Progenitor cell of endocrine pancreas (in vitro differentiated cells): ENCODE measurements at places on chromosomes 1 and 21.

DNA sequence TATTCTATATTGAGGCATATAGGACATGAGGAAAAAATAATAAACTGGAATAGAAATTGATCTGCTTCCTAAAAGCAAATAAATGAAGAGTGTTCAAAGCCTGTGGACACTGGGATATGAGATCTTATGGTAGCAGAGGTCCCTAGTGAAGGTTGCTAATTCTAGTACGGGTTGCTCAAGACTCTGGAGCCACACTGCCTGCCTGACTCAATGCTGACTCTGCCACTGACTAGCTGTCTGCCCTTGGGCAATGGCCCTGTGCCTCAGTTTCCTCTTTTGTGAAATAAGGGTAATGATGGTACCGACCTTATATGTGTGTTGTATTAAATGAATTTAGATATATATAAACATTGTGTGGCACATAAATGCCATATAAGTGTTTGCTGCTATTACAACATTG is 59.0 kb upstream of the C1orf53 start:
- H3K4me1 ChIP-seq = no peaks in the 10 kb centered on the region
- H3K36me3 ChIP-seq = no peaks in the 10 kb centered on the region
- H3K27ac ChIP-seq = no peak overlapping the region
- DNase-seq = no peak

GRCh38 chr1:9724706-9725476 is 73.4 kb downstream of the PIK3CD start:
- no peaks in the 10 kb centered on the region for H3K27me3 ChIP-seq
- H3K4me1 ChIP-seq = no peaks in the 10 kb centered on the region
- H3K4me3 ChIP-seq = no peak overlapping the region
- DNase-seq = peak; percentile 39
- peaks cover 23% of the 10 kb centered on the region for H3K36me3 ChIP-seq
- H3K27ac ChIP-seq = no peak overlapping the region

DNA sequence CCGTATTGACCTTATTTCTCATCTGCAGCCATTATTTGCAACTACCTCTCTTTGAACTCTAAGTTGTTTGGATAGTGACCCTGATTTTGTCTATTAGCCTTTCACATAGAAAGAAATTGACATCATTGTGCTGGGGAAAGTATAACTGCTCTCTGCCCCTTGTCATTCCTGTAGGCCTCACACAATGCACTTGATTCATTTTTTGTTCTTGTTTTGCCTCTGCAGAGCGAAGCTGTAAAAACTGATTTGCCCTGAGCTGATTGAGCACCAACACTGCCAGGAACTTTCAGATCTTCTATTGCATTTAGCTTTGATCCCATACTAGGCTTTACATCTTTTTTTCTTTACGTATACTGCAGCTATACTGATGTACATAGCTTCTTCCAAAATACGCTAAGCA is 167.2 kb upstream of the PTBP2 start:
- H3K36me3 ChIP-seq = no peaks in the 10 kb centered on the region
- no peak overlapping the region for H3K27ac ChIP-seq
- no peak for DNase-seq
- H3K4me3 ChIP-seq = no peak overlapping the region
- H3K4me1 ChIP-seq = peaks cover 18% of the 10 kb centered on the region
- H3K27me3 ChIP-seq = no peaks in the 10 kb centered on the region

GRCh38 chr1:84632137-84632536 is 57.9 kb upstream of the CTBS start:
- no peaks in the 10 kb centered on the region for H3K36me3 ChIP-seq
- peaks cover 4% of the 10 kb centered on the region for H3K4me1 ChIP-seq
- no peak overlapping the region for H3K27ac ChIP-seq
- H3K27me3 ChIP-seq = no peaks in the 10 kb centered on the region
- no peak for DNase-seq
- H3K4me3 ChIP-seq = no peak overlapping the region

DNA sequence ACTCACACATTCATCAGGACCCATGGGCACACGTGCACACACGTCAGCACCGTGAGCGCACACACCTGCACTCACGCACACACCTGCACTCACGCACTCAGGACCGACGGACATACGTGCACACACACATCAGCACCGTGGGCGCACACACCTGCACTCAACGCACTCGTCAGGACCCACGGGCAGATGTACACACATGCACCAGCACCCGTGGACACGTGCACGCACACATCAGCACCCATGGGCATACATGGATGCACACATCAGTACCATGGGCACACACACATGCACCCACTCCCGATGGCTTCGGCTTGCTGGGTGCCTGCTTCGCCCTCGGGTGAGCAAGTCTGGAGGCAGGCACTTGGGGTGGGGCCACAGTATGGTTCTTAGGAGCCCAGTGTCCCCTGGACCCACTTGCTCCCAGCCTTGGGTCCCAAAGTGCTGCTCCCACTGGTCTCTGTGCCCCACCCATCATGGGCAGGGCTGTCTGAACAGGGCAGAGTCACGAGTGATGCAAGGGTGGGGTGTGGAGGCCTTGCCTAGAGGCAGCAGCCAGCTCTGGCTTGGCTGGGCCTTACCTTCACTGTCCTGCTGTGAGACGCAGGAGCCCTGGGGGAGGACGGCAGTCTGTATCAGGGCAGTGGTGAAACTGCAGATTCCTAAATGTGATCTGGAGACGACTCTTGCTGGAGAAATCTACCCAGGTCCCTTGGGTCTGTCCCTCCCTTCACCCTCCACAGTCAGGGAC is 49.8 kb downstream of the SKI start:
- no peaks in the 10 kb centered on the region for H3K27me3 ChIP-seq
- no peak overlapping the region for H3K4me3 ChIP-seq
- no peak for DNase-seq
- H3K36me3 ChIP-seq = peaks cover 3% of the 10 kb centered on the region
- peak overlapping the region; percentile 24 for H3K27ac ChIP-seq
- H3K4me1 ChIP-seq = peaks cover 32% of the 10 kb centered on the region

- DNase-seq = no peak
- no peak overlapping the region for H3K27ac ChIP-seq
- H3K27me3 ChIP-seq = no peaks in the 10 kb centered on the region
- H3K36me3 ChIP-seq = peaks cover 1% of the 10 kb centered on the region
These were observed 24.0 kb upstream of the BTG3 start for GRCh38 chr21:17636711-17637110.

GRCh38 chr1:207858806-207859205 is 52.1 kb downstream of the CD34 start:
- no peak overlapping the region for H3K4me3 ChIP-seq
- DNase-seq = no peak
- no peak overlapping the region for H3K27ac ChIP-seq
- no peaks in the 10 kb centered on the region for H3K36me3 ChIP-seq
